Muscle of leg (tissue), 16 donors: ENCODE measurements at places on chromosomes 16 and 17. TPM values are rescaled to one million over a fixed set of nuclear protein-coding genes. Genes with fewer than 3 reads are reported as not detected.

The ATP2A3 gene
- 2.5 TPM for total RNA-seq

The C1QTNF8 gene
- total RNA-seq: not detected

The KRT32 gene
- total RNA-seq: not detected

The ACAP1 gene
- total RNA-seq: 12.1 TPM

The ALOX12B gene
- not detected for total RNA-seq

The KRT39 gene
- 3.8 TPM for total RNA-seq

The VASN gene
- total RNA-seq: 24.9 TPM

The CIITA gene
- 0.98 TPM for total RNA-seq

The HAGHL gene
- total RNA-seq: 1.7 TPM

The ARL5C gene
- 0.31 TPM for total RNA-seq

The PRR29 gene
- 0.75 TPM for total RNA-seq

The CTRB2 gene
- total RNA-seq: not detected

The TNFRSF17 gene
- total RNA-seq: not detected

The PRAC1 gene
- total RNA-seq: not detected

The ATP2A1 gene
- 280 TPM for total RNA-seq

The GSE1 gene
- total RNA-seq: 32.4 TPM

The ZNF688 gene
- total RNA-seq: 10.6 TPM
